ENCODE measurements at places on chromosomes 1 and 21.

DNA sequence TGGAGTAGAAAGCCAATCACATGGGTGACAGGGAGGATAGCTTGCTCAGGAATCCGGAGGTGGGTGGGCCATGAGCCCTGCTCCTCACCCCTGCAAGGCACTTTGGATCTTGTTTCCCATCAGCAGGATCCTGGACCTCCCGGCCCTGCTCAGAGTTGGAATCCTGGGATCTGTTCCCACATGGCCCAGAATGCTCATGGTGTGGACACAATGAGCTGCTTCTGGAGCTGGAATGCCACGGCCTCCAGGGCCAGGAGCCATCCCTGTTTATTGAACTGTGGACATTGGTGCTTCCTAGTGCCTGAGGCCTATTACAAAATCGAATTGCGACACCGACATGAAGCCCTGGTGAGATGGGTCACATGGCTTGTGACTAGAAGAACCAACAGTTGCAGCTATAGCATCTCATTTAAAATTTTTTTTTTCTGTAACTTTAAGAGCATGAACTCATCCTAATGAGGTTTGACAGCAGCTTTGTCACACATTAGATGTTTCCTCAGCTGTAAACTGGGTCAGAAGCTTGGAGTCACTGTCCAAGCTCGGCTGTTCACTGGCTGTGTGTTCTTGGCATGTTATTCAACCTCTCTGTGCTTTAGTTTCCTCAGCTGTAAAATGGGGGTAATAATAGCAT, 40.4 kb upstream of the GOLT1A start:
- DNase-seq, result peak; percentile 86

DNA sequence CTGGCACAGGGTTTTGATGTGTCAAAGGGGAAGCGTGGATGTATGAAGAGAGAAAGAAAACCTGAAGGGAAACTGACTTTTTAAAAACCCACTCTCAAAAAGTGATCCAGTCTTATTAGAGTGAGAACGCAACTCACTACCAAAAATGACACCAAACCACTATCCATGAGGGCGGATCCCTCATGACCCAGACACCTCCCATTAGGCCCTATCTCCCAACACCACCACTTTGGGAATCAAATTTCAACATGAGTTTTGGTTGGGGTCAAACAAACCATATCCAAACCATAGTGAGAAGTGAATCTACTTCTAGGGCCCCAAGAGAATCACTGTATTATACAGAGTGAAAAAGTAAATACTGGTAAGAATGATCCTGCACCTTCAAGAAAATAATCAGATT, 53.5 kb downstream of the FNBP1L start:
- no peak for DNase-seq

GRCh38 chr1:159197561-159198557, 6.8 kb upstream of the ACKR1 start:
- DNase-seq, result peak; percentile 48

DNA sequence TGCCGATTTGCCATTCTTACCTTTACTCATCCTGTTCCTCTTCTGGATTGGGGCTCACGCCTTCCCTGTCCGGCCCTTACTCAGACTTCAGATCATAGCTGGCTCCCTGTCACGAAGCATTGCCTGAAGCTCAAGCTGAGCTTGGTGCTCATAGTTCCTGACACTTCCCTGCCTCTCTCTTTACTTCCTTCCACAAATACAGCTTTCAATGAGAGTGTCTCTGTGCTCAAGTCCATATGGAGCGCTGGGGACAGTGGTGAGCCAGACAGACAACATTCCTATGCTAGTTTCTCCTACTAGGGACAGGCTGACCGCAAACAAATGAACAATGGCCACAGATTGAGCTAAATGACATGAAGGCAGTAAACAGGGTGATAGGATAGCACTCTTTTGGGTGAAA, 38.1 kb downstream of the HHAT start:
- DNase-seq, result no peak

- DNase-seq, result no peak
Observed at GRCh38 chr1:220696863-220697231, 6.7 kb downstream of the C1orf115 start.

DNA sequence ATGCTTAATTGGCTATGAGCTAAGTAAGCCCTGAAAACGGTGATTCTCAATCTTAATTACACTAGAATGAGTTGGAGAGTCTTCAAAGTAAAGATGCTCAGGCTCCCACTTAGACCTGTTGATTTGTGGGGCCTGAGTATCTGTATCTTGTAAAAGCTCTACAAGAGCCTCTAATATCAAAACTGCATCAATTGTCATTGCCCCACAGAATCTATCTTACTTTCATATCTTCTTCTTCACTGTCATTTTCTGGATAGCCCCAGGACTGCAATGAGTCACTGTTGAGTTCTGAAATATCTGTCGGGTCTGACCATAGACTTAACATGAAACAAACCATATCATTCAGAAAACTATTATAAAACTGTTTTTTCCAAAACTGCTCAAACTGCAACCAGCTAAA, 102.8 kb upstream of the SERTAD4 start:
- no peak for DNase-seq

DNA sequence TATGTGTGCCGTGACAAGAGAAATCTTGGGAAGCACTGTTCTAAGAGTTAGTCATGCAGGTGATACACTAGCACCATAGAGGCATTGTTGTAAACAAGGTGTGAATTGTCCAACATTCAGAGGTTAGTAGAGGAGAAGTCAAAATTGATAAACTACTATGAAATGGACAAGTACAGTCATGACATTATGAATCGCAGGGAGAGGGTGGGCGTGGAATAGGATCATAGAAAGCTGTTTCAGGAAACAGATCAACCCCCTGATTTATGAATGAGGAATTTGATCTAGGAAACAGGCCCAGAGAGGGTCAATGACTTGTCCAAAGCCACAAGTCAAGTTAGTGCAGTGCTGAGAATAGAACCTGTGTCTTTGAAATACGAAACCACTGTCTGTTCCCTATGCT, 58.5 kb upstream of the LAX1 start:
- no peak for DNase-seq

DNA sequence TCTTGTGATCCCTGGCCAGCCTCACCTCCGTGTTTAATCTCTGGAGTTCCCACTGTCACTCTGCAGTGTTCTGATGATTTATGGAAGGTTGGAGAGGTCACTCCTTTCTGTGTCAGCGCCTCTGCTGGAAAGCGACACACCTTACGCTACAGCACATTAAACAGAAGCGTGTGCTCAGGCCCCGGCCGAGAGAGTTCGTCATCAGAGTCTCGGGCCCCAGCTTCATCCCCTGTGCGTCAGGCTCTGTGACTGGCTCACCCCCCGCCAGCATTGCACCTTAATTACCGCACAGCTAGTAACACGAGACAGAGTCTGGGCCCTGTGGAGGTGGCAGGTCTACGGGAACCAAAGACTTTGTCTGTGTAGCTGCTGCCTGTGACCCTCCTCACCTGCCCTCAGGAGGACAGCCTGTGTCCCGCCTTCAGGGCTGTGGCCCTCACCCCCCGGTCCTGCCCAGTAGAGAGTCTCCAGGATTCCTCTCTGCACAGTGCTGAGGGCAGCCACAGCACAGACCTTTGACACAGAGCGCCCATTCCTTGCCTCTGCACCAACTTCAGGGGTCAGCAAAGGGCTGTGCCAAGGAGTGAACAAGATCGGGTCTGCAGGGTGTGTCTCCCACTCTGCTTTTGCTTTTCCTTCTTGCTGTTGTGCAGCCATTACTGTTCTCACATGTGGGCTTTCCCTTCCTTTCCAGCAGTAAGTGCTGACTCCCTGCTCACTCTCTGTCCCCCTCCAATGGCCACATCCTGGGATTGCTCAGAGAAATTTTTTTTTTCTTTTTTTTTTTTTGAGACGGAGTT, 157.6 kb downstream of the PGBD5 start:
- peak; percentile 96 for DNase-seq

DNA sequence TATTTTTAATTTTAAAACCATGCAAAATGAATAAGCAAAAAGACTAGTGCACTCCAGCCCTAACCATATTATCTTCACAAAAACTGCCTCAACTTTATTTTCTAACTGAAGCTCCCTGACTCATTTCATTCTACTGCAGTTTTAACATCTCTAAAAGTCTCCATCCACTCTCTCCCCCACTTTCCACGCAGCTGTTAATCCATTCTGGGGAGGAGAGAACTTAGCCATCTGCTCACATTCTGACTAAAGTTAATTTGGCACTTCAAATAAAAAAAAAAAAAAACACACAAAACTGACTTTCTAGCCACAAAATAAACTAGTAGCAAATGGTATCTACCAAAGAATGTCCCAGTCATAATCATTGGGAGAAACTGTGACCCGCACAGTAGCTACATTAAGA, 5.4 kb upstream of the MYBPHL start:
- no peak for DNase-seq

DNA sequence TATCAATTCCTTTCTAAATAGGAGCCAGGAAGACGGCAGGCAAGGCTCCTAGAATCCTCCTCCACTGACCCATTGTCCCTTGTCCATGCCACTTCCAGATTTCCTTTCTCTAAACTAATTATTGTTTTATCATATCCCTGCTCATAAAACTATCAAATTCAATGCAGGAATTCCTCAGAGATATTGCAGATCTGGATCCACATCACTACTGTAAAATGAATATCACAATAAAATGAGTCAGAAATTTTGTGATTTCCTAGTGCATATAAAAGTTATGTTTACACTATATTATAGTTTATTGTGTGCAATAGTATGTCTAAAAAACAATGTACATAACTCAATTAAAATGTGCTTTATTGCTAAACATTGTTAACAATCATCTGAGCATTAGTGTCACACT, 498.7 kb upstream of the NEGR1 start:
- no peak for DNase-seq

GRCh38 chr1:220544901-220545303, 17.0 kb downstream of the MARK1 start:
- peak; percentile 22 for DNase-seq

- no peak for DNase-seq
Observed at GRCh38 chr1:74356493-74356892, 121.3 kb downstream of the TNNI3K start.
